ENCODE measurements at places on chromosomes 2 and 18.

GRCh38 chr2:3581367-3582262 lies 6.6 kb downstream of the RPS7 start:
- no peak for DNase-seq

DNA sequence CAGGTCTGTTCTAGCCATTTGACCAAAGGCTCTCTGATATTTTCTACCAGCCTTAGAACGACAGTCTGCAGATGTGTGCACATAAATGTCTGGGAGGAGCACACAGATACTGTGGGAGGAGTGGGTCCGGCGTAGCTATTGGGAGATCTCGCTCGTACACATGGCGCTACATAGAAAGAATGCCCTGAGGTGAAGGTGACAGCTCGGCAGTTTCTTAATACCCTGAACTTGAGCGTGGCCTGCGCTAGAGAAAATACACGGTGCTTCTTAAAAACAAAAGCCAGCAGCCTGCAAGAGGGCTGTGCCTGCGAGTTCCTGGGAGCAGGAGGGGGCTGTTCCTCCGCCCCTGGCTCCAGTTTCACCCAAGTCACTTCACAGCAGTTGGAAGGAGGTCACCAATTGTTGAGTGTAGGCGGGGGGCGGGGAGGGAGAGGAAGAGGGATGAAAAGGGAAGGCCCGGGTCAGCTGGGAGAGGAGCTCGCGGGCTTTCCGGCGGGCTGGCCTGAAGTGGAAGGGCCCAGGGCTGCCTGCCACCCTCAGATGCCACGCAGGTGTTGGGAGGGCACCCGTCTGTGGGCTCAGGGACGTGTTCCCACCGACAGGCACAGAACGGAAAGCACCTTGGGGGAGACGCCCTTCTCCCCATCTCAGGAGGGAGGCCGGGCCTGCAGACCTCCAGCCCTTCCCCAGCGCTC lies 124.7 kb upstream of the ZNF516 start:
- no peak for DNase-seq

GRCh38 chr2:57536535-57537231 lies 509.9 kb upstream of the VRK2 start:
- DNase-seq, result no peak

DNA sequence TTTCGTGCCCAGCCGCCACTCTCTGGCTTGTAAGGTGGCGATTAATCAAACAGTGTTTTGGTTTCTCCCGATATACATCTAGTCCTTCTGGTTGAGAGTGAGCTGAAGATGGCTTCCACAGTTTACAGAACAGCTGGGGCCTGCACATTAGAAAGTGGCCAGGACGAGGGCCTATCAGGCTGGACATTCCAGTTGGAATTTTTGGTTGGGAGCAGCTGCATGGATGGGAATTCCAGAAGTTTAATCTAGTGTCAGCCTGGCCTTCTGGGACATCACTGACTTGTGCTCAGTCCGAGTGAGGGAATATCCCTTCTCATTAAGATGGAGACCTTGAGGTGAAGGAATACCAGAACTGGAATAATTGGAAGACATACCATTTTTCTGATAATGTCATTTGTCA lies 118.1 kb upstream of the SIX2 start:
- no peak for DNase-seq

DNA sequence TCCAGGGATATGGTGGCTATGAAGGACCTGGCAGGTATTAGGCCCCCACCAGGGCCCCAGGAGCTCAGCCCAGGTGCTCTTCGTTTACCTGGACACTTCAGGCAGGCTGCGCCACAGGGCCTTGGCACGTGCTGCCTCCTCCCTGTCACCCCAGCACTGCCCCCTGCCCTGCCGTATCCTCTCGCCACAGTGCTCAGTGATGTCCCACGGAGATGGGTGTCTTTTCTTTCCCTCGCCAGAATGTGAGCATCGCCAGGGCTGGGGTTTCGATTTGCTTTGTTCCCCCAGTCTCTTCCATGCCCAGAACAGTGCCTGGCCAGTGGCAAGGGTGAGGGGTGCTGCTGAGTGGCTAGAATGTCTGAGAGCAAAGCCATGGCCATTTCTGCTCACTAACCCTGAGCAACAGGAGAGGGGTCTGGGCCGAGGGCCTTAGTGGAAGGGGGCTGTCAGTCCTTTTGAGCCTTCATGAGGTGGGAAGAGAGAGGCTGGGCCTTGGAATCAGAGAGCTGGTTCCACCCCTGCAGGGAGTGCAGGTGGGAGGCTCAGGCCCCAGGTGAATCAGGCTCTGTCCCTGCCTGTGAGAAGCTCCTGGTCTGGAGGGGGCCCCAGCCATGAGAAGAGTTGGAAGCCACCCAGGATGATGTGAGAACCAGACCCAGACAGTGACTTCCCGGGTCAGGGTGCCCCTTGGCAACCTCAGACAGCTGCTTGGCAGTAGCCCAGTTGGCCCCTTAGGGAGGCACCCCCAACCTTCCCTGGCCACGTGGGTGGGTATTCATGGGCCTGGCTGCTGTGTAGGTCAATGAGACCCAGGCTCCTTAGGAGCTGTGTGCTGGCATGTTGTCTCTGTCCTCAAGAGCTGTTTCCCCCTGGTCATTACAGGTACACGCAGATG lies 129.9 kb upstream of the HS6ST1 start:
- DNase-seq, result no peak

- no peak for DNase-seq
Measured at GRCh38 chr2:142880279-142880678, 2.8 kb downstream of the KYNU start.

DNA sequence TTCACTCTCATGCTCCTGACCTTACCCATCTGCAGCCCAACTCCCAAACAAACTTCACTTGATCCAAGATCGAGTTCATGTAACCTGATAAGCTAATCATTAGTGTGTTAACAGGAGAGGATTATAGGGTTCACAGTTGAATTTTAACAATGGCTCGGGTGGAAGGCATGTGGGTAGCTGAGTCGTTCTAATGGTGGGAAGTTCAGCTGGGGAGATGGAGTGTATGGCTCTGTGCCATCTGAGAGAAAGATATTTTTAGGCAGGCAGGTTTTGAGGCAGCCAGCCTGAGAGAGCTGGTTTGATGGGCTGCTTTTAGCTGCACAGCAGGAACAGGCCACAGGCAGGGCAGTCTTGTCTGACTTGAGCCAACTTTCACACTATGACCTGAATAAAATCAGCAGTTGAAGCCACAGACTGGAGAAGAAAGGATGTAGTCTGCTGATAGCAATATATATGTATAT lies 17.7 kb upstream of the NFE2L2 start:
- no peak for DNase-seq

All from NCI-H2171 (cell line).